Right atrium auricular region (tissue), 2 donors: ENCODE measurements at places on chromosomes 4 and X. TPM values are rescaled to one million over a fixed set of nuclear protein-coding genes. Genes with fewer than 3 reads are reported as not detected.

DNA sequence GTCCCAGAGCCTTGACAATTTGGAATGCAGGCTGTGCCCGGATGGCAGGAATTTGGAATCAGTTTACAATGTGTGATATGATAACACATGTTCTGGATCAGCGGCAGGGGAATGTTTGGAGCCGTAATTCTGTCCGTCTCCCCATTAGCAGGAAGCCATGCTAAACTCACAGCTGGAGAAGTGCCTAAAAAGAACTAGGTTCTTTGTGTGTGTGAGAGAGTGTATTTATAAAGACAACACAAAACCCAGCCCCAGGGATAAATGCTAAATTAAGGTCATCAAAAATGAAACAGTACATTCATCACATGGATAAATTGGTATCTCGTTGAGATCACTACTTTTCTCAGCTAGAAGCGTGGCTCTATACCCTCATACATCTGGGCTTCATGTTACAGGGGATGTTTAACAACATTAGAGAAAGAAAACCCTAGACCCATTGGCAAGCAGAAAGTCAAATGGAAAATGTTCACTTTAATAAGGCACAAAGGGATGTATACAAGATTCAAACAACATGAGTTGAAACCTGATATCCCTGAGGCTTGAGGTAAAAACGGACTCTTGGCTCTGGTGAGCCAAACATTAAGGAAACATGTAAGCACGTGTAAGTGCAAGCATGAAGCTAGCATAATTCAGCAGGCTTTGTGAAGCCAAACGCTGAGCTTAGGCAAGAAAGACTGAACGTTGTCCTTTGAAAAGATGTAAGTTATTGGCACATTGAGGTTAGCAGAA lies 18.0 kb upstream of the TMEM131L start:
- no peak overlapping the region for H3K27ac ChIP-seq
- H3K27me3 ChIP-seq, result no peaks in the 10 kb centered on the region
- H3K4me1 ChIP-seq, result no peaks in the 10 kb centered on the region
- no peaks in the 10 kb centered on the region for H3K36me3 ChIP-seq
- no peak for DNase-seq

GRCh38 chr4:30760551-30760950 lies 40.4 kb downstream of the PCDH7 start:
- no peak for DNase-seq
- no peak overlapping the region for H3K4me3 ChIP-seq
- no peaks in the 10 kb centered on the region for H3K27me3 ChIP-seq
- no peaks in the 10 kb centered on the region for H3K4me1 ChIP-seq
- H3K36me3 ChIP-seq, result no peaks in the 10 kb centered on the region

The DCAF4L1 gene
- not detected for total RNA-seq

GRCh38 chrX:153865685-153866084 lies 20.3 kb downstream of the L1CAM start:
- DNase-seq, result no peak
- no peaks in the 10 kb centered on the region for H3K27me3 ChIP-seq
- no peaks in the 10 kb centered on the region for H3K36me3 ChIP-seq
- no peak overlapping the region for H3K27ac ChIP-seq

The PDLIM3 gene
- total RNA-seq, result 783 TPM

GRCh38 chr4:80407246-80407645 lies 71.7 kb downstream of the CFAP299 start:
- no peak overlapping the region for H3K4me3 ChIP-seq
- no peaks in the 10 kb centered on the region for H3K27me3 ChIP-seq
- no peaks in the 10 kb centered on the region for H3K4me1 ChIP-seq
- no peak overlapping the region for H3K27ac ChIP-seq

- H3K27ac ChIP-seq, result no peak overlapping the region
- no peaks in the 10 kb centered on the region for H3K4me1 ChIP-seq
- no peak for DNase-seq
Observed at GRCh38 chr4:7582313-7583097, 147.8 kb upstream of the PSAPL1 start.

GRCh38 chr4:76205476-76205875 lies 8.1 kb downstream of the SCARB2 start:
- H3K27me3 ChIP-seq, result no peaks in the 10 kb centered on the region
- DNase-seq, result no peak
- peak overlapping the region; percentile 98 for H3K27ac ChIP-seq
- H3K4me3 ChIP-seq, result no peak overlapping the region
- no peaks in the 10 kb centered on the region for H3K4me1 ChIP-seq

The FRMD7 gene
- total RNA-seq, result not detected

The CPLX1 gene
- 0.98 TPM for total RNA-seq

DNA sequence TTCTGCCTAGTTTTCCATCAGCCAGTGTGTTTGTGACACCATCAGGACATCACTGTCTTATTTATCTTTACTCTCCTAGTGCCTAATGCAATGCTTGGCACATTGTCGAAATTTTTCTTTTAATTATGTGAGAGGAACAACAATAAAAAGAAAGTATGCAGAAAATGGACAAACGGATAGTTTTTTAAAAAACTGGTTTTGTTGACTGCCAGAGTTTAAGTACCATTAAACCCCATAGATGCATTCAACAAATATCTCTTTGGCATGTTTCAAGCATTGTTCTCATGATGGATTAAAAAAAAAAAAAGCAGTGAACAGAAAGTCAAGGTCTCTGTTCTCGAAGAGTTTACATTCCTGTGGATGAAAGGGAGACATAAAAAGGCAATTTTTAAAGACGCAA lies 398.4 kb downstream of the PPP3CA start:
- no peak overlapping the region for H3K27ac ChIP-seq
- no peaks in the 10 kb centered on the region for H3K36me3 ChIP-seq
- no peak overlapping the region for H3K4me3 ChIP-seq

DNA sequence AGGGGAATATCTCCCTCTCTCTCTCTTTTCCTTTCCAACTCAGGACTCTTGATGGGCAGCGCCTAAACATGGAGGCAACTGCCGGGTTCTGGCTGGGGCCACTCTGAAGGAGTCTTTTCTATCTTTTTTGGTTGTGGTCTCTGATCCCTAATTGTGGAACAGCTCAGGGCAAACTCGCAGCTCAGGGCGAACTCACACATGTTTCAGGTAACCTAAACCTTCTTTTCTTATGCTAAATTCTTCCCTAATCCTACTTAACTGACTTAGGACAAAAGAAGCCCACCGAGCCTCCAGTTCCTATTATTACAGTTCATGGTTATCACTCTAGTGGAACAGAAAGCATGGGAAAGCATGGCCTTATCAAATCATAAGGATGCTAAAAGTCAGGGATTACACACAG lies 21.3 kb downstream of the ETDA start:
- no peak overlapping the region for H3K4me3 ChIP-seq
- DNase-seq, result no peak
- H3K4me1 ChIP-seq, result no peaks in the 10 kb centered on the region
- no peak overlapping the region for H3K27ac ChIP-seq

GRCh38 chr4:58669783-58670182 lies 1559.6 kb upstream of the IGFBP7 start:
- no peak overlapping the region for H3K4me3 ChIP-seq
- DNase-seq, result no peak
- H3K27ac ChIP-seq, result no peak overlapping the region
- H3K36me3 ChIP-seq, result no peaks in the 10 kb centered on the region
- no peaks in the 10 kb centered on the region for H3K27me3 ChIP-seq
- no peaks in the 10 kb centered on the region for H3K4me1 ChIP-seq

The PHKA1 gene
- 5.9 TPM for total RNA-seq

The DNAJB14 gene
- 15.1 TPM for total RNA-seq

The PTTG2 gene
- total RNA-seq, result 3.6 TPM

GRCh38 chrX:43882294-43882681 lies at the start of gene MAOB:
Gene MAOB, minus strand, starts transcription at chrX:43882450. Its CDS starts 151 bp downstream, at chrX:43882299.
- H3K4me3 ChIP-seq, result peak within 1 kb of the TSS; percentile 53
- no peaks in the 10 kb centered on the region for H3K27me3 ChIP-seq
- peak within 1 kb of the TSS; percentile 79 for H3K27ac ChIP-seq
- H3K4me1 ChIP-seq, result no peaks in the 10 kb centered on the region
- H3K36me3 ChIP-seq, result no peaks in the 10 kb centered on the region

DNA sequence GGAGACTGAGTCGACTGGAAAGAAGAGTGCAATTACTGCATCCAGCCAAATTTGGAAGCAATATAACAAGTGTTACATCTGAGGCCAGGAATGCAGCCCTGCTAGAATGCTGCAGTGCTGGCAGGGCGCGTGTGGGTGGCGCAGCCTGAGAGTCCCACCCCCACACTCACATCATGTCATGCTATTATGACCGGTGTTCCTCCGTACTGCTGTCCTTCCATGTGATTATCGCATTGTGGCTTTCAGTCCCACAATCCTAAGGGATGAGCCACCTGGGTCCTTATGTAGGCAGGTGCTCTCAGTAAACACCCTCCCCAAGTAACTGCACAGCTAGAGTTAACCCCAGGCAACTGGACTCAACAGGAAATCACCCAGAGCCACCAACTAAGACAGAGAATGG lies 122.6 kb upstream of the CPEB2 start:
- no peak overlapping the region for H3K27ac ChIP-seq
- no peak for DNase-seq
- peaks cover 13% of the 10 kb centered on the region for H3K4me1 ChIP-seq
- no peak overlapping the region for H3K4me3 ChIP-seq
